ENCODE measurements at places on chromosomes 3 and 15. TPM values are rescaled to one million over a fixed set of nuclear protein-coding genes. Genes with fewer than 3 reads are reported as not detected.

DNA sequence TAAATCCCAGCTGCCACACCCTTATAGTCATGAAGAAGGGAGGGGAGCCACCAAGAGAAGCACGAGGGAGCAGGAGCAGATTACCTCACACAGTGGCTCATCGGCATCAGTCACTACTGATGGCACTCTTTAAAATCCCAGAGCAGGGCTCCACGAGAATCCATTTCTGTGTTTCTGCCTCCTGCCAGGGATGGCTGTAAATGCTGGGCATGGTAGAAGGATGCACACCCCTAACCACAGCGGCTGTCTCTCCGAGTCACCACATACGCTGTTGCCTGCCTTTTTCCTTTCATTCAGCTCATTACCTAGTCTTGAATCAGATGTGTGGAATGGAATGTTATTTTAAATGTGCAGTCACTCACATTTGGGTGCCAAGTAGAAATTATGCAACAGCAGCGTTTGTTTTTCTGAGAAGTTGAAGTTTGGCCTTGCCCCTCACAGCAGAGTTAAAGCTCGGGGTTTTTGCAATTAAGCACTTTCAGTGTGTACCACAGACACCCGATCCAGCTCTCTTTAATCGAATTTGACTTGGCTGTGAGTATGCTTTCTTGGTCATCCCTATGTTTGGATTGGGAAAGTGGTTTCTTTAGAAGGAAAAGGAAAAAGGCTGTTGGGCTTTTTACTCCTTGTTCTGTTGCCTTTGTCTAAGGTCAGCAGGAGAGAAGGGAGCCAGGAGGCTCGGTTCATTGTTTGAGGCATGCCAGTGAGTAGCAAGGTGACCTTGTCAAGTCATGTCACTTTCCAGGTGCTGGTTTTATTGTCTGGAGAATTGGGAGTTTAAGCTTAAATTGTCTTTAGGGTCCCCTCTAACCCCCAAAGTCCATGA is 284.2 kb upstream of the TPM1 start:
- no peak for DNase-seq

DNA sequence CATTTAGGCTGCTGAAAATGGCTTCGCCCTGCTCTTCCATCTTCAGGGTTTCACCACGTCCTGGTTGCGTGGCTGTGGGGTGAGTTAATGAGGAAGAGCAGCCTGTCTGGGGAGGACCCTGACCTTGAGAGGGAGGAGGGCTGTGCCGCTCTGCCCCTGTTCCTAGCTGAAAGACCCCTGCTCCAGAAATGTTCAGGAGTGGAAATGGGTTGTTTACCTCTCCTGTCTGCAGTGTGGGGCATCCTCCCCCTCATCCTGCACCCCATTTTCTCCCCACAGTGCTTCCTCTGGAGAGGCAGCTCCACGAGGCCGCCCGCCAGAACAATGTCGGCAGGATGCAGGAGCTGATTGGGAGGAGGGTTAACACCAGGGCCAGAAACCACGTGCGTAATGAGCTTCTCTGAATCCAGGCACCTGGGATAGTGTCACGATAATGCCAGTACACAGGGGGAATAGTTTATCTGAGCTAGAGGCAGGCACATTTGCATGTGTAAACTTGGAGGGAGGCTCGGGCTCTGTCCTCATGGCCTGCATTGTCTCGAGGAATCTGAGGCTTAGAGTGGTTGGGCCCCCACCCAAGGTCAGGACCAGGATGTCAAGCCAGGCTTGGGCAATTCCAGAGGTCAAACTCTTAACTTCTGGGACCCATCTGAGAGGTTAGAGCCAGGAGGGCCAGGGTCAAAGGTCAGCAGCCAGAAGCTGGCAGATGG is 4.0 kb downstream of the ANKDD1A start:
- DNase-seq = no peak

The TGM5 gene
- total RNA-seq = not detected

- peak; percentile 85 for DNase-seq
Observed at GRCh38 chr3:172511783-172512762, 11.2 kb downstream of the TNFSF10 start.

DNA sequence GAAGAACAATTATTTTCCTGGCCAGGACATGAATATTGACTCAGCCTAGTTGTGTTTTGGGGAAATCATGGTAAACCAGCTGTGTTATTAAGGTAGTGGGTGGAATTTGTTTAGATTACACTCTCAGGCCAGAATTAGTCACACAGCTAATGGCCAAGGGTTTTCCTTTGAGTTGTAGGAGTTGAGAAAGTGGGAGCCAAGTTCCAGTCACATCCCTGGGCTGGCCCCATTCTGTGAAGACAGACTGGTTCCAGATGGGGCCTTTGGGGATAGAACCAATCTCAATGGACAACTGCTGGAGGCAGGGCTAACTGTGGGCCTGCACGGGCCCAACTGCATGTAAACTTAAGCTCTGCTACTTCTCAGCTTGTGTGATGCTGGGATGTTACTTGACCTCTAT is 1.4 kb upstream of the RASL12 start:
- DNase-seq = no peak

- no peak for DNase-seq
Observed at GRCh38 chr15:55403531-55403930, 4.6 kb downstream of the CCPG1 start.

DNA sequence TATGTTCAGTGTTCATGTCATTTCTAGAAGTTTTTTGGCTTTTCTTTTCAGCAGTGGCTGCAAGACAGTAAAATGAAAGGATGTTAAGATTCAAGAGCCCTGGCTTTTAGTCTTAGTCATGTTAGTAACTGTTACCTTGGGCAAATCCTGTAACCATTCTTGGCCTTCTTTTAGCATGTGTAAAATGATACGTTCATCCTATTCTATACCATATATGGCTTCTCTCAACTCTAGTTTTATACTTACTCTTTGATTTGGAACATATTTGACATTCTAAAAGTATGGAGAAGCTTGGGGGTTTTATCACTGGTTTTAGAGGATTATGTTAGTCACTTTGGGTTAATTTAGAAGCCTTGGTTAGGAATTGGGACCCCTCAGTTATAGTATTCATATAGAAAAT is 20.1 kb downstream of the GTF2E1 start:
- no peak for DNase-seq

DNA sequence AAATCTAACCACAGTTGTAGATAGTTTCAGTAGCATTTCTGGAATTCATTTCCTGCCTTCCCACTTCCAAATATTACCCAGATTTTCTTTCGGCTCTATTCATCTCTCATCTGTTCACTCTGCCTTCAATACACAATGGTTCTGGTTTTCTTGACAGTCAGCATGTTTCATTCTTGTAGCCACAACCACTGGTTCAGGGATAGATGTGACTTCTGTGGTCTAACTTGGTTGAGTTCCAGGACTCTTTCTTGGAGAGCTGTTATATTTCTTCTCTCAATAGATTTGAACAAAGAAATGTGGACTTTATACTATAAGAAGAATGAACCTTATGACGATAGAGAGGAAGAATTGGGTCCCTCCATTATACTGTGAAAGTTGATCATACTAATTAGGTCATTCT is 228.8 kb downstream of the NSUN3 start:
- no peak for DNase-seq

DNA sequence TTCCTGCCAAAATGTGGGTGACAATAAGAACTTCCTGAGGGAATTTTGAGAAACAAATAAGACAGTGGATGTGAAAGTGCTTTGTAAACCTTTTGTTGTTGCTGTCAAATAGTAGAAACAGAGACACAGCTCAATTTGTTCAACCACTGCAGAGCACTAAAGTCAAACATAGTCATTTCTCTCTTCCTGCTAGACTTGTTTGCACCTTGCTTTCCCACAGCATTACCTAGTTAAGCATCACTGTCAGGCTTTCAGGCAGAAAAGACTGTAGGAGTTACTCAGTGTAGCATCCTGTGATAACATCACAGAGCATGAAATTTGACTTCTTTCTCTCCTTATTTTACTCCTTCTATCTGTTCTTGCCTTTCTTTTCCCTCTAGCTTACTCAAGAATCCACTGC is 27.1 kb downstream of the SLC12A1 start:
- no peak for DNase-seq

- no peak for DNase-seq
Observed at GRCh38 chr3:142925140-142925539, 36.3 kb upstream of the PCOLCE2 start.

The GALNT15 gene
- not detected for total RNA-seq

GRCh38 chr3:197336348-197336747 is 37.9 kb upstream of the DLG1 start:
- DNase-seq = no peak

GRCh38 chr15:82679626-82680199 is 30.0 kb downstream of the AP3B2 start:
- DNase-seq = no peak

DNA sequence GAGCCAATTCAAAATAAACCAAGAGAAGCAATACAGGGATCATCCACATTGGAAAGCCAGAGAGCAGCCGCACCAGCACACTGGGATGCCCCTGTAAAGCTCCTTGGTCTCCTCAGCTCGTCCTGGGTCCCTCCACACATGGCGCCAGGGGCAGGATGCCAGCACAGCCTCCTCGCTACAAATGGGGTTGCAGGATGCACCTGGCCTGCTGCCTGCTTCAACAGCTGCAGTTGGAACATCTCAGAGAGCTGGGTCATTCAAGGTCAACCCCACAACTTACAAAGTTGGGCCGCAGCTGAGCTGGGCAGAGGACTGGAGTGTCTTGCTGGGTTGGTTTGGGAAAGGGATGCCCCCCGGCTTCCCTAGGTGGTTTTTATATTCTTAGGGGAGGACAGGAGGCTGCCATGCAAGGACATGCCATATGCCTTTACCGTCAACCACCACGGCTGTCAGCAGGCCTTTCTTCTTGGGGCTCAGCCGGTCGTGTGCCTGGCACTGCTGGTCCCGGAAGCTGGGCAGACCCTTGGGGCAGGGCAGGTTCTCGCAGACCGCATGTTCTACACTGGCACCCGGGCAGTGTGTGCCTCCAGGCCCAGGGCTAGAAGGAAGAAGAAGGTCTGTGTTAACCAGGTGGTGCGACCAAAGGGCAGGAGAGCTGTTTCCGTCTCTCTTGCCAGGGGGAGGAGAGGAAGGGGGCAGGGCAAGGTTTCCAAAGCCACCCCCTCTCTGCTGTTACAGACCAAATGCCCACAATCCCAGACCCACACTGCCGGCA is 225.2 kb downstream of the ADAMTS17 start:
- no peak for DNase-seq

DNA sequence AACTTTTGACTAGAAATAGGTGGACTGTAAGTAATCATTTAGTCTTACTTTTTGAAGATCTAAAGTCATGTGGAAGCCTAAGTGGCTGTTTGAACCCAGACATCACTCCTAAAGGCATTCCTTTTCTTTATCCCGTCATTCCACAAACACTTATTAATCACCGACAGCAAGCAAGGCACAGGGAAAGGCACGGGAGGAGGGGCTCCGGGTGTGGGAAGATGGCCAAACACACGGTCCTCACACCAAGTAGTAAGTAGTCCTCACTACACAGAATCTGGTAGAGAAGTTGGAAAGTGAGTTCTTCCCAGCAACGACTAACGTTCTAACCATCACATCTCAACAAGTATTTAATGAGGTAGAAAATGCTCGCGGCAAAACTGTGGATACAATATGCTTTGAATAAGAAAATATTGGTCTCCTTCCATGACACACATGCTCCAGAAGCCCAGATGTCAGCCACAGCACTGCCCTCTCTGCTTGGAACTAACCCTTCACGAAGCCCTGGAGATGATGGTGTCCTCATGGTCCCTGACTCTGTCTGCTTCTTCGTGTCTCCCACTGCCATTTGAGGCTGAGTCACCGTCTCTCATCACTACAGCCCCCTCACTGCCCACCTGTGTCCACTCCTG is 202.2 kb downstream of the OPA1 start:
- no peak for DNase-seq

The FBN1 gene
- 0.56 TPM for total RNA-seq

- no peak for DNase-seq
Observed at GRCh38 chr3:147400111-147400510, 6.2 kb downstream of the ZIC4 start.

The IL17RB gene
- 0.69 TPM for total RNA-seq

- no peak for DNase-seq
Observed at GRCh38 chr3:130700541-130700940, 46.1 kb downstream of the PIK3R4 start.

The CCR3 gene
- not detected for total RNA-seq

The GATA2 gene
- total RNA-seq = 0.07 TPM

DNA sequence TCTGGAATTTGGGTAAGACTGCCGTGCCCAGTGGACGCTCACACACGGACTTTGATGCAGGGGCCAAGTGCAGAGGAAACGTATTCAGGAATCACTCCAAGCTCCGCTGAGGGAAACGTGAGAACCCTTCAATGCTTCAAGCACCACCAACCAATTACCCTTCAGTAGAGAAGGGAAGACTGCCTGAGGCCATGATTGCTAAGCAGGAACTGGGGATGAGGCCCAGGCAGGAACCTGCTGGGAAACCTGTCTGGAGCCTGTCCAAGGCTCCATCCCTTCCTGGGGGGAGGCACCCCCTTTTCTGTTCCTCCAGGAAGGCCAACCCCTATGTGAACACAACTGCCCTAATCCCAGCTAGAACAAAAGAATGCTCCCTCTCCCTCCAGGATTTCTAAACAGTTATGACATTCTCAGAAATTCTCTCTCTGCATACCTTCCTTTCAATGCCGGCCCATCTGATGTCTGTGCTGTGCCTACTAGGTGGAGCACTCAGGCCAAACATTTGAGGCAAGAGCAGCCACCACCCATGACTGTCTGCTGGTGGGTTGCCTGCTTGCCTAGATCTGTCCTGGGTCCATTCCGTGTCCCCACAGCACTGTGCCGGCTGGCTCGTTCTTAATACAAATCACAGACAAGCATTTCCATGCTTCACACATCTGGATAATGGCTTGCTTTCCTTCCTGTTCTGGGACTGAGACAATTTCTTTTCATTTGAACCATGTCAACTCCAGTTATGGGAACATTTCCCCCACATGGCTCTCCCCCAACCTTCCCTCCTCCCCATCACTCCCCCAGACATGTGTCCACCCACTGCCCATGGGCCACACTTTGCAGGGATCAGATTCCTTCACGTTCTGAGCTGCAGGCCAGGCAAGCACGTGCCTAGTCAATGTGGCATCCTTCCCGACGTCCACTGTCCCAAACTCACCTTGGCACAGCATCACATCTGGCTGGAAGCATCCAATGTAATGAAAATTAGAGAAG is 149.4 kb downstream of the ADAMTS17 start:
- no peak for DNase-seq

- no peak for DNase-seq
Observed at GRCh38 chr3:133153382-133153781, 115.2 kb downstream of the TMEM108 start.

GRCh38 chr3:115658032-115658336 is 34.7 kb downstream of the GAP43 start:
- no peak for DNase-seq

- DNase-seq = peak; percentile 94
Observed at GRCh38 chr3:134212967-134213665, 37.5 kb downstream of the RYK start.

GRCh38 chr3:60189304-60189703 is 1061.9 kb downstream of the FHIT start:
- DNase-seq = peak; percentile 16

DNA sequence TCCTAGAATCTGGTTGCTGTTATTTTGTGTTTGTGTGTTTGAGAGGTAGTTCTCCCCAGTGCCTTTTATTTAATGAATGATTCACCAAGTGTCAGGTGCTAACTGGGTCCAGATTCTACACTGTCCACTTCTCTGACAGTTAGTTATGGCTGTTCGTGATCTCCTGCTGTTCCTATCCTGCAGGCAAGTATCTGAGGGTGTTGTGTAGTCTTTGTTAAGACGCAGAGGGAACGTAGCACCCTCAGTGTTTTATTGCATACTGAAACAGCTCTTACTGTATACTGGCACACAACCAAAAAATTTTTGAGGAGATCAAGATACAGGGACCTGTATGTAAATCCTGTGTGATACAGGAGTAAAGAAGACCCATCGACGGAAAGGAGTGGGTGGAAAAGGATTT is 1271.3 kb downstream of the ROBO1 start:
- no peak for DNase-seq
